Effector memory CD4-positive, alpha-beta T cell (primary cell): ENCODE measurements at places on chromosomes 2 and 18.

GRCh38 chr2:36857713-36858112 lies 108.6 kb downstream of the STRN start:
- no peak for DNase-seq

- no peak for DNase-seq
Observed at GRCh38 chr2:162257425-162257824, 14.2 kb upstream of the FAP start.

DNA sequence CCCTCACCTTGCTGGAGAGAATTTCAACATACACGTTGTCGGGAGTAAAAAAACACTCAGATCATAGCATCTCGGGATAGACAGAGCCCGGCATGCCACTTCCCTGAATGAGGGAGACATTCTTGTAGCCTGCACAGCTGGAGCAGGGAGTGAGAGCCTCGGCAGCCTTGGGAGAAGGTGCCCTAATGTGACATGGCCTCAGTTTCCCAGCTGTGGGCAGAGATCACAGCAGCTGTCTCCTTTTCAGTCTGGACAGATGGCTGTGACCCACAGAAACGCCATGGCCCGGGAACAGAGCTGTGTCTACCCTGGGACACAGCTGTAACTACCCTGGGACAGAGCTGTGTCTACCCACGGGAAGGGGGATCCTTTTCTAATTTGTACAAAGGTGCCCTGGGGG lies 55.9 kb downstream of the HS1BP3 start:
- DNase-seq = no peak

DNA sequence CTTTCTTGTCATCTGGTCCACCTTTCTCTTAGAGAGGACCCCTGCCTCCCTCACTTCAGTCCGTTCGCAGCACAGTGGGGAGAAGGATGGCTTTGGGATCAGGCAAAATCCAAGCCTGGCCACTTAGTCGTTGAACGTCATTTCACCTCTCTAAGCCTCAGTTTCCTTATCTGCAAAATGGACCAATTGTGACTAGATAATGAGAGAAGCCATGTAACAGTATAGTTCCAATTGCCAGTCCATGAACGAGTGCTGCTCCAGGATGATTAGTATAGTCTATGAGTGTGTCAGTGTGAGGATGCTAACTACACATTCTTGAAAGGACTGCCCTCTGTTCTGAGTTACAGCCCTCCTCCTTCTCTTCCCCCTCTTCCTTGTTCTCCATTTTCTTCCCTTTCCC lies 1.1 kb downstream of the INHA start:
- no peak for DNase-seq

DNA sequence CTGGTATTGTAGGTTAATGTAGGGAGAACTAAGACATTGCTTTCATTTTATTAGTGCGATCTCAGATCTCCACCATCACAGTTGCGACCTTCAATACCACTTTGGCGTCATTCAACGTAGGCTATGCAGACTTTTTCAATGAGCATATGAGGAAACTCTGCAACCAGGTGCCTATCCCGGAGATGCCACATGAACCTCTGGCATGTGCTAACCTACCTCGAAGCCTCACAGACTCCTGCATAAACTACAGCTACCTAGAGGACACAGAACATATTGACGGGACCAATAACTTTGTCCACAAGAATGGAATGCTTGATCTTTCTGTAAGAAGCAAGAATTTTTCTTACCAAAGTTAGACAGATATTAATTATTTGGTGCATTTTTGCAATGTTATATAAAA lies 47.3 kb downstream of the UNC80 start:
- no peak for DNase-seq

- DNase-seq = no peak
Observed at GRCh38 chr2:127762846-127763245, 48.1 kb downstream of the WDR33 start.

GRCh38 chr2:138395565-138396306 lies 105.8 kb upstream of the SPOPL start:
- DNase-seq = no peak

DNA sequence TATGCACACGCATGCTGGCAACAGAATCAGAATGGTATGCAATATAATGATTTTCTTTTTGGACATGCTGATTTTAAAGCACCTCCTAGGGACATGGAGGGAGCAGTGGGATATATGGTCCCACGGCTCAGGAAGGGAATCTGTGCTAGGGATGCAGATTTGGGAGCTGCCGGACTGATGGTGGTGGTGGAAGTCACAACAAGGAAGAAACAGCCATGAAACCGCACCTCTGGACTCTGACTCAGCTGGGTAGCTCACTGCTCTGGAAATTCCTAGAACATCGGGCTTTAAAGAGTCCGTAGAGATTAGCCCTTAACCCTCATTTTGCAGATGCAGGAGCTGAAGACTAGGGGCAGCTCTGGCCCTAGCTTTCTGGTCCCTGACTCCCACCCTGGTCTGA lies 364.3 kb upstream of the KLHL29 start:
- no peak for DNase-seq

- no peak for DNase-seq
Observed at GRCh38 chr2:86807468-86808275, 17.0 kb upstream of the CD8A start.

GRCh38 chr2:191679818-191680600 lies 2.1 kb downstream of the NABP1 start:
- DNase-seq = no peak

- DNase-seq = no peak
Observed at GRCh38 chr2:9952856-9953503, 1.5 kb downstream of the GRHL1 start.

GRCh38 chr2:79981316-79981715 lies 323.2 kb downstream of the LRRTM1 start:
- DNase-seq = no peak

DNA sequence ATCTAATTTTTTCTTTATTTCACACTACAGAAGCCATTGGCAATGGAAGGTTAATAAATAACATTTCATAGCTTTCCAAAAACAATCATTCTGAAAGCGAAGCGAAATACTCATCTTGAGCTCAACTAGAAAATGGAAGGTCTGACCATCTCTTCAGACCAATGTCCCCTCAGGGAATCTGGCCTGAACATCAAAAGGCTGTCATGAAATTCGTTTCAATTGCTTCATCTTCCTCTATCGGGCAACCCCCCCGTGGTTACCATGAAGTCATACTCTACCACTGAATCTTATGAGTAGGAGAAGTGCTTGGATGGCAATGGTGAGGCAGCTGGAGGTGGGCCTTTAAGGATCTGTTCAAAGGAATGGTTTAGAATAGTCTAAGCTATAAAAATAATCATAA lies 22.9 kb upstream of the CYTIP start:
- no peak for DNase-seq

DNA sequence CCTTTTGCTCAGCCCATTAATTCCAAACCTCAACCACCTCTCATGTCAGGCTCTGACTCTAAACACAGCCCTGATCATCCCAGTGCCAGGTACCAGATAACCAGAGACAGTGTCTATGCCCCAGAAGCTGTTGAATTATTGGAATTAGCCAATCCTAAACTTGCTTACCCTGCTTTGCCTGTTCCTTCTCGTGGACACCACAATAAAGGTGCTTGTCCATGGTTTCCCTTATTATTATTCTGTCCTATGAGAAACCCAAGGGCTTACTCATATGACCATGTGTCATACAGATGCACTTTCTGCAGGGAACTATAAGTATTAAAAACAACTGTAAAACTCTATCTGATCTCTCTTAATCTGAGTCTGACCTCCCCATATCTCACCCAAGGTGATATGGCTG lies 2193.8 kb upstream of the PIK3C3 start:
- DNase-seq = no peak

DNA sequence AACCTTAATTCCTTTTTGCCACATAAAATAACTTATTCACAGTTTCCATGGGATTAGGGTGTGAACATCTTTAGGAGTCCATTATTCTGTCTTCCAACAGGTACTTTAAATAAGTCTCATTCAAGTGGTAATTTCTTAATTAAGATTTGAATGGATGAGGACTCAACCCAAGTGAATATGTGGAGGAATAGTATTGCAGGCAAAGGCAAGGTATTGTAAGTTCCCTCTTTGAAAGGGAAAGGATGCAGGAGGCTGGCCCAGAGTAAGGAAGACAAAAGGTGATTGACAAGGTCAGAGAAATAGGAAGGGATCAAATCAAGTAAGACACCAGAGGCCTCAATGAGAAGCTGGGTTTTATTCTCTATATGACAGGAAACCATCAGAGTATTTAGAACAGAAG lies 238.2 kb upstream of the RBMS1 start:
- DNase-seq = no peak

GRCh38 chr2:151315381-151315903 lies 26.0 kb upstream of the NMI start:
- DNase-seq = no peak

GRCh38 chr2:19488009-19488691 lies 129.7 kb upstream of the OSR1 start:
- no peak for DNase-seq

DNA sequence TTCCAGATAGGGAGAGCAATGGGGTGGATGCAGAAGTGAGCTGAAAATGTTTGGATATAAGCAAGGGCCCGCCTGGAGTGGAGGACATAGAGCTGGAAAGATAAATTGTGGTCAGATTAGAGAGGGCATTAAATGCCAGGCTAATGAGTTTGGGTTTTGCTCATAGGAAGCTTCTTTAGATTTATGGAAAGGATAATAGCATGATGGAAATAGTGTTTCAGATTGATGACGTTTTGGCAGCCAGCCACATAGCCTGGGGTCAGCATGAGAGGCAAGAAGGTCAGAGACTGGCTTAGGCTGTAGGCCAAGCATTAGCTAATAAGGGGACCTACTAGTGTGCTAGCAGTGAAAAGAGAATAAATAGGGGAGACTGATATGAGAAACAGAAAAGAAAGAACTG lies 321.6 kb downstream of the STK39 start:
- no peak for DNase-seq

- DNase-seq = no peak
Observed at GRCh38 chr2:20491739-20492531, 45.1 kb downstream of the RHOB start.

- no peak for DNase-seq
Observed at GRCh38 chr2:132274000-132274399, 112.2 kb upstream of the ANKRD30BL start.

- DNase-seq = no peak
Observed at GRCh38 chr18:47725656-47726055, 204.8 kb downstream of the SMAD2 start.

- no peak for DNase-seq
Observed at GRCh38 chr2:69677914-69678313, 34.4 kb upstream of the AAK1 start.

GRCh38 chr2:208280234-208280633 lies 14.2 kb downstream of the PIKFYVE start:
- DNase-seq = no peak

DNA sequence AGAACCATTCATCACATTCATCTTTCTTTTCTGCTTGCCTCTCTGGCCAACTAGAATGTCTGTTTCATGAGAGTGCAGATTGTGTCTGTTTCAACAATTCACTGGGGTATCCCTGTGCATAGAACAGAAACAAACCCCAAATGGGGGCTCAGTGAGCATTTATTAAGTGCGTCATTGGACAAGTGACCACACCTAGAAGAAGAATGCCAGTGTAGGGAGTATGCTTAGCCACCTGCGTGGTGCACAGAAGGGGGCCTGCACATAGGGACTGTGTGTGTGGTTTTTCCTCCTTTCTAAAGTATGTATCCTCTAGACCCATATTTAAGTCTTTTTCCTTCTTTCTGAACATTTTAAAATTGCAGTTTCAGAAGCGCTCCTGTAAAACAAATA lies 255.9 kb downstream of the AGAP1 start:
- DNase-seq = no peak

GRCh38 chr2:60481257-60481656 lies 72.2 kb downstream of the BCL11A start:
- no peak for DNase-seq

- no peak for DNase-seq
Observed at GRCh38 chr2:158610059-158610458, 153.3 kb downstream of the PKP4 start.

- DNase-seq = no peak
Observed at GRCh38 chr2:105621038-105621437, 123.7 kb upstream of the NCK2 start.

DNA sequence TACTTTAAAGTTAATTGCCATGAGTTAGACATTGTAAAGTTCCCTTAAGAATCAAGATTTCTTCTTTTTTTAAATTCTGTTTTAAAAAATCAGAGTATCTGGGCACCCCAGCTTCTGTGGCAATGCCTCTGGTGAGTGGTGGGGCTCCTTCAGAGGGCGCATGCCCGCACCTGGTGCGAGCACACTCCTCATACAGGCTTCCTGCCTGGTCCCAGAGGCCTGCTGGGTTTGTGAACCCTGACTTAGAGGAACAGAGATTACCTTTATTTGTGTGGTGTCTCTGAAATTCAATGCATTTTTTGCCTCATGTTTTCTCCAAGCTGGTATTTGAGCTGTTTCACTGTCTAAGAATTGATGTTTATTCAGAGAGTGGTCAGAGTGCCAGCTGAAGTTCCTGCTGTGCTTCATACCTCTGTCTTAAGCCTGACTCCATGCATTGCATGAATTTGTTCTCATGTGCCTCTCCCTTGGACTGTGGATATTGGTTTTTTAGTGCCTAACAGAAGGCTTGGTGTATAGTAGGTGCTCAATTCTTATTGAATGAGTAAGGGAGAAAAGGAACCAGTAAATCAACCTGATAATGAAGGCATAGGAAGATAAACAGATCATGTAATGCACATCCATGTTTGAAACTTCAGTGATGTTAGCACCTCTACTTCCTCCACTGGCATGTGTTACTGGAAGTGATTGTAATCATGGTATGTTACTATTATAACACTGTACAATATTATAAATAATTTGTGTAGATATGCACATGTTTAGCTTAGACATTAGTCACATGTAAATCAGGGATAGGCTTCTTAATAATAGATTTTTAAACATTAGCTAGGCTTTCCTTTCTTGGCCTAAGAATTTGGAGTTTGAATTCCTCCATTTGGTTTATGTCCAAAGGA lies 29.0 kb downstream of the PHLPP1 start:
- DNase-seq = no peak

DNA sequence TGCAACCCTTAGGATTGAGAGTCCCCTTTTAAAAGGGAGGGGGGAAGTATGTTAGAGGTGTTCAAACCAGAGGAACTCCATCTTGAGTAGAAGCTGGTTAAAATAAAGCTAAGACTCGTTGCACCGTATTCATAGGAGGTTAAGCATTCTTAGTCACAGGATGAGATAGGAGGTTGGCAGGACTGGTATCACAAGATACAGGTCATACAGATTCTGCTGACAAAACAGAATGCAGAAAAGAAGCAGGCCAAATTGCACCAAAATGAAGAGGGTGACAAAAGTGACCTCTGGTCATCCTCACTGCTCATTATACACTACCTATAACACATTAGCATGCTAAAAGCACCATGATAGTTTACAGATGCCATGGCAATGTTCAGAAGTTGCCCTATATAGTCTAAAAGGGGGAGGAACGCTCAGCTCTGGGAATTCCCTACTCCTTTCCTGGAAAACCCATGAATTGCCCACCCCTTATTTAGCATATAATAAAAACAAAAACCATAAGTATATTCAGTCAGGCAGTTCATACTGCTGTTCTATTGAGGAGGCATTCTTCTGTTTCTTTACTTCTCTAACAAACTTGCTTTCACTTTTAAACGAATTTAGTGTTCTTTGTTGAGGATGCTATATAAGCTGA lies 192.2 kb upstream of the NDUFV2 start:
- no peak for DNase-seq

GRCh38 chr2:197107291-197108269 lies 181.1 kb upstream of the PGAP1 start:
- DNase-seq = no peak
